ENCODE measurements at places on chromosomes 4 and X.

DNA sequence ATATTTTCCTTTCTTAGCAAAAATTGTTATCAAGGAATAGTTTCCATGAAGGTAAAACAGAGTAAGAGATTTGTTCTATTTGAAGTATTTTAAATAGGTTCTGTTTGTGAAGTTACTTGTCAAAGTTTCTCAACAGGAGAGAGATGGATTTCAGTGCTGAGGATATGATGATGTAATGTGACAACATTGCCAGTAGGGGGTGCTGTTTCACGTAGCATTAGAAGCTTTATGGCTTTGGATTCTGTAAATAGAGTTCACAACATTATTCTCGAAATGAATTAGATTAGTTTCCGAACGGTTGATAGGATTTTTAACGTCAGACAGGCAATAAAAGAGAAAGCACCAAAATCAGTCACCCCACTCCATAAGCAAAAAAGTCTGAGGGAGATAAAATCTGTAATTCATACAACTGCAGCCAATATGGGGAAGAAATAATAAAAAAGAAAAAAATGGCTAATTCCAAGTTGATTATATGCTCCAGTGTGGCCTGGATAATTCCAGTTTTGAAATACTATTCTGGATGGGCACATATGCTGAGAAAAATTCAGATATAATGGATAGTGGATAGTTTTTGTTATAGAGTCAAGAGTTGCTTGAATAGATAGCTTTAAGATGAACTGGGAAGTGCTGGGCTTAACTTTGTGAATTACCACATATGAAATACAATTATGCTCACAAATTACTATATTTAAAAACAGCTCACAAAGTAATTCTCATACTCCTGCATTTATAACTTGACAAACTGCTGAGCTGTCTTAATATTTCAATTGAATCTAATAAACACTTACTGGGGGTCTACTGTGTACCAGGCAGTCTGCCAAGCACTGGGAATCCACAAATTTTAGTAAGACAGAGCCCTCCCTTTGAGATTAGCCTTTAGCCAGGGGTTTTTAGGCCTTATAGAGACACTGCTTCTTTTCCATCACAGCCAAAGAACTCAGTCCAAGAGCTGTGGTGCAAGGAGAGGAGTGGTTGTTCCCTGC, 109.1 kb downstream of the GPAT3 start:
- peak; percentile 1 for DNase-seq

GRCh38 chrX:40094041-40094899, 3.5 kb downstream of the BCOR start:
- no peak for DNase-seq

DNA sequence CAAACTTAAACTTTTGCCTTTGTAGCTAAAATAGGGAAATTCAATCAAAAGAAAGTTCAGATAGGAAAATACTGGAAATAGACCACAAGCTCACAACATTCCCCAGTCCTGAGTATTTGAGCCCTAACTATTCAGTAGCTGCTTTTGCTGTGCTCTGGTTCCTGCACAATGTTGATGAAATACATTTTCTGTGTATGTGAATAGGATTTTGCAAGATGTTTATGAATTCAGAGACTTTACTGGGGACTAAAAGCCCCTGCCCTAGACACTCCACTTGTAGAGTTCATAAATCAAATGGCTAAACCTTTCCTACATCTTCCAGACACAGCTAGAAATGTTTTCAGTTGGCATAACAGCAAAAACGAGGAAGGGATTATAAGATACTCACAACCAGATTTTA, 105.9 kb downstream of the FBXO8 start:
- DNase-seq: no peak

DNA sequence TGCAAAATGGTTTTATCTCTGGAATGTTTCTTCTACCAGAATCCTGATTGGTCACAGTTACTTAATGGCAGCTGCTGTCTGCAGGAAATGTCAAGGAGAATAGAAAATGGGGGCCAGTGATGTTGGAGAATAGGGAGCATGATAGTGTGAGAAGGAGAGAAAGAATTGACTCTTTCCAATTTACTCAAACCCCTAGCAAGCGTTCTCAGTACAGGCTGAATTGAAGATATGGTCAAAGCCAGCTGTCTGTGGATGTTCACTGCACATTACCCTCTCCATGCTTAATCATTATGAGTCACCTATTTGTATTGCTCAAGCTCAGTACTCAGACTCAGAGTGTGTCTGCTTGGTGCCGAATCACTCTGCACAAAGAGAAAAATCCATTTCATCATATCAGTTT, 57.8 kb upstream of the FAM47B start:
- DNase-seq: no peak

DNA sequence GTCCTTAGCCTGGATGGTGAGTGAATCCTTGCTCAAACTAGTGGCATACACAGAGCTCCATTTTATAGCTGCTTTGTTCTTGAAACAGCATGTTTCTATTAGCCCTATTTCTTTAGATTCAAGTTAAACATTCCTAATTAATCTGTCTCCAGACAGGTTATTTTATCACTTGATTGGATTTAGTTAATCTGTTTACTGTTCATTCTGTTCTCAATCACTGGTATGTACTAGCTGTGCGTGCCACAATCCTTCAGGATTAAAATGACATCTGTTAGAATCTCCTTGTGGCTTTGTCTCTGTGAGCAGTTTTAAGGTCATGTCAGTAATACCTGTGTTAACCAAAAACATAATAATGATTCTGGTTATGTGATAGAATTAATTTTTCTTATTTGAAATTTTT, 36.5 kb downstream of the PTPN13 start:
- no peak for DNase-seq

DNA sequence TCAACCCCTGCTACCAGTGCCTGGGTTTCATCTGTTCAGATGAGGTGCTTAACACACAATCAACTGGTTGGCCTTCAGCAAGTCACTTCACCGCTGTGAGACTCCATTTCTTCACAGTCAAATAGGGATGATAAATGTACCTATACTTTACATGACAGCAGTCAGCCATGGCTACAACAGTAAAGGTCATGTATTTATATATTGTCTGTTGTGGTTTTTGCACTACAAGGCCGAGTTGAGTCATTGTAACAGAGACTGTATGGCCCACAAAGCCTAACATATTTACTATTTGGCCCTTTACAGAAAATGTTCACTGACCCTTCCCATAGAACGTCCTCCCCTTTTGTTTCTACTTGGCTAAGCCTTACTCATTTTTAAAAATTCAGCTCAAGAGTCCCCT, 404.6 kb upstream of the F9 start:
- no peak for DNase-seq

- DNase-seq: no peak
Measured at GRCh38 chr4:23162275-23162674, 469.5 kb downstream of the GBA3 start.

DNA sequence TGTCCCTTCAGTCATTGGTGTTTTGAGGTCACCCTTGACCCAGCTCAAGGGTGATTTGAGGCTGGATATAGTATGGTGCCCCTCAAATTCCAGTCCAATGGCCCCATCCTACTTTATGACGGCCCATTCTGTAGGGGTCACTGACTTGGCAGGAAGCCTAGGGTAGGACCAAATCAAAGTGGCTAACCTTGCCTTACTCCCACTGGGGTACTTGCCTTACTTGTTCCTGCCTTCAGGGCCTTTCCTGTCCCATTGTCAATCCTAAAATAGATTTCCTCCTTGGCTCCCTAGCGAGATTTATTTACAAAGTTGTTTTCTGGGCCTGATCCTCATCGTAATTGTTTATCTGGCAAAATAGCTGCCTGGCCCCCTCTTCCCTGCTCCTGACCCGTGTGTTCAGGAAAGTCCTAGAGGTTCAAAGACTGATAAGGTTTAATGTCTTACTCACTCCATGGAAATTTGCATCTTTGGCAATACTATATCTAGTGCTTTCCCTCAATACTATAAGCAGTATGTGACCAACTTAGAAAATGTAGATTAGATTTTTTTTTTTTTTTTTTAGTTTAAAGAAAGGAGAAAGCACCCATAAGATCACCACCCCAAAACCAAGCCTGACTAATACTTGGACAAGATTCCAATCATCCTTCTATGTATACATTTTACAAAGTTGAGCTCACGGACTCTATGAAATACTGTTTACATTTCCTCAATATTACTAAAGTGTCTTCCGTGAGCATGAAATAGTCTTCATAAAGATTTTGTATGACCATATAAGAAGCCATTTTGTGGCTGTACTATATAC, 44.8 kb downstream of the MSN start:
- DNase-seq: no peak

GRCh38 chrX:10395179-10395578, 225.2 kb downstream of the MID1 start:
- no peak for DNase-seq

DNA sequence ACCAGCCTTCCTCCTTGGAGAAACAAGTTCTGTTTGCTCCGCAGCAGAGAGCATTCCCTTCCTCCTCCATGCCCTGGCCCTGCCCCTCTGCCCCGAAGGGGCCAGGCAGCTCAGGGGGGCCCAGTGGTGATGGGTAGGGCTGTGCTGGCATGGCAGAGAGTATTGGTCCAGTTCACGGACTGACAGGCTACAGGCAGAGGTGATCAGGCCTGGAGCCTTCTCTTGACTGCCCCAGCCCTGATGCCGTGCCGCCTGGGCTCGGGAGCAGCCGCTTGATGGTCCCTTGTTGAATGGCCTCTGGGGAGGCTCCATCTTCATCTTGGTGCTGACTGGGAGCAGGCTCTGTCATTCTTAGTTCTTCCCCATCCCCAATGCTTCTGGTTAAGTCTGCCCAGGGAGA, 9.6 kb downstream of the NLGN3 start:
- no peak for DNase-seq

- no peak for DNase-seq
Measured at GRCh38 chrX:24760363-24761000, 66.8 kb downstream of the POLA1 start.

GRCh38 chrX:56499372-56499771, 64.1 kb upstream of the UBQLN2 start:
- DNase-seq: no peak

GRCh38 chr4:108425988-108426387, 194.4 kb upstream of the RPL34 start:
- no peak for DNase-seq

DNA sequence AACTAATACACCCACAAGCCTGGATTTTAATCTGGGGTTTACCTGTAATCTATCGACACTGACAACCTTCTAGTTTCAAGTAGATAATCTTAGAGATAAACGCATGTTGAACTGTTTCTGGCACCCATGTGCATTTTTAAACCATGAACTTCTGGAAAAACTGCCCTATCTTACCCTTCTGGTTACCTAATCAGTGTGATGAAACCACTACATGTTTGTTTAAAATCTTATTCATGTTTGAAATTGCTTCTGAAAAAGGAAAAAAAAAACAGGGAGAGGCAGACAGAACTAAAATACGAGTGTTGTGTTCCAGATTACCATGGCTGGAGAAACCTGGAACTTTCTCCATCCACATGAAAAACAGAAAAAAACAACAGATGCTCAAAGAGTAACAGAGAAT, 139.3 kb downstream of the MID1IP1 start:
- DNase-seq: no peak

DNA sequence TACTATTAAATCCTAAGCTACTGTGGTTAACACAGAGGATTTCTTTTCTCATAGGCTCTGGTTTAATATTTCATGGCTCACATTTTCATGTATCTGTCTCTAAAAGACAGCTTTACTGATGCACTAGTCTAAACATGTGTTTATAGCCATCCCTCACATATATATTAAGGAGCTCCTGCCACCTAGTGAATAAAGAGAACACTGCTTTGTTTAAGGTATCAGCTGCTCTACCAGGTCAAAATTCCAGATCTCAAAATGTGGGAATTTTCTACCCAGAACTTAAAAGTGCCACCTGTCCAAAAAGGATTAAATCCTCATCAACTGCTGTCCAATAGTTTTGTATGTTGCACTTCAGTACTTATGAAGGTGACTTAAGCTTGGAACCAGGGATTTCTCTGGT, 188.5 kb upstream of the TEX13C start:
- DNase-seq: no peak

GRCh38 chrX:373641-374471, 12.9 kb downstream of the PPP2R3B start:
- no peak for DNase-seq

- no peak for DNase-seq
Measured at GRCh38 chrX:111615227-111615626, 65.7 kb upstream of the ALG13 start.

DNA sequence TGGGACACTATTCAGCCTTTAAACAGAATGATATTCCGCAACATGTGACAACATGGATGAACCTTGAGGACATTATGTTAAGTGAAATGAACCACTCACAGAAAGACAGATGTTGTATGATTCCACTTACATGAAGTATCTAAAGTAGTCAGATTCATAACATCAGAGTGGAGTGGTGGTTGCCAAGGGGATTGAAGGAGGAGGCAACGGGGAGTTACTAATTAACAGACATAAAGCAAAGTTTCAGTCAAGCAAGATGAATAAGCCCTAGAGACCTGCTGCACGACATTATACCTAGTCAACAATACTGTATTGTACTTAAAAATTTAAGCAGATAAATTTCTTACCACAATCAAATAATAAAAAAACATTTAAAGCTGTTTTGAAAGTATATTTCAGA, 105.0 kb upstream of the NR0B1 start:
- no peak for DNase-seq

DNA sequence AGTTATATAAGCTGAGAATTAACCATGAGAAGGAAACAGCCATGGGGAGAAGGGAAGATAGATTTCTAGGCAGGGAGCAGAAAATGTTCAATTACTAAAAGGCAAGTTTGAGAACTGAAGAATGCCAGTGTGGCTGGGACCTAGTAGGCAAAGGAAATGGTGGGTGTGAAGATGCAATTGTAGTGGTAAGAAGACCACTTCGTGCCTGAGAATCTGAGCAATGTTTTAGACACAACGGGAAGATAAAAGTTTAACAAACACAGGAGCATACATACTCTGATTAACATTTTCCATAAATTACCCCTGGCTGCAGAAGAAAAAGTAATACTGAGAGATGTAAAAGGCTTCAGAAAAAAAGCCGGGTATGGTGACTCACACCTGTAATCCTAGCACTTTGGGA, 18.1 kb upstream of the MMRN1 start:
- no peak for DNase-seq

GRCh38 chr4:55793479-55793878, 26.1 kb upstream of the EXOC1L start:
- no peak for DNase-seq

DNA sequence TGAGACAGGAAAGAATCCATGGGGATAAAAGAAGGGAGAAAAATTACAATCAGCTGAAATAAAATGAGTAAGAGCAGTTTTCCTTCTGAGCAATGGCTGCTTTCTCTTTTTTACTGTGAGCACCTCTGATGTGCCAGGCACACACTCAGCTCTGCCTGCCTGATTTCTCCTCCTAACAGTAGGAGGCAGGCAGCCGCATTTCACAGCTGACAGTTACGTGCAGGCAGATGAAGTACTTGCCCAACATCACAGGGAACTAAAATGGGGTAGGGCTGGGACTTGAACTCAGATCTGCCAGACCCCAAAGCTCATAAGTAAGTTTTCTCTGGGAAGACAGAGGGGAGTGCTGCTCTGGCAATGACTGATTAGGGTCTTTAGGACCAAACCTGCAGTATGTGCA, 54.6 kb downstream of the C4orf50 start:
- DNase-seq: no peak

- no peak for DNase-seq
Measured at GRCh38 chr4:155535802-155536454, 130.7 kb upstream of the GUCY1A1 start.
